Peyer's patch (tissue), 4 donors: ENCODE measurements at places on chromosomes 12 and 14. TPM values are rescaled to one million over a fixed set of nuclear protein-coding genes. Genes with fewer than 3 reads are reported as not detected.

Gene OTX2
- not detected for total RNA-seq

Gene PZP
- not detected for total RNA-seq

Gene CD27
- 20.6 TPM for total RNA-seq

Gene C12orf50
- total RNA-seq, result not detected

Gene GPRC5D
- not detected for total RNA-seq
